Stimulated activated CD4-positive, alpha-beta T cell treated with anti-CD3 and anti-CD28 coated beads, Interleukin-1b, Interleukin-23, amount 100 ng/mL, for 1 hour (primary cell): ENCODE measurements at places on chromosomes 1 and 21.

DNA sequence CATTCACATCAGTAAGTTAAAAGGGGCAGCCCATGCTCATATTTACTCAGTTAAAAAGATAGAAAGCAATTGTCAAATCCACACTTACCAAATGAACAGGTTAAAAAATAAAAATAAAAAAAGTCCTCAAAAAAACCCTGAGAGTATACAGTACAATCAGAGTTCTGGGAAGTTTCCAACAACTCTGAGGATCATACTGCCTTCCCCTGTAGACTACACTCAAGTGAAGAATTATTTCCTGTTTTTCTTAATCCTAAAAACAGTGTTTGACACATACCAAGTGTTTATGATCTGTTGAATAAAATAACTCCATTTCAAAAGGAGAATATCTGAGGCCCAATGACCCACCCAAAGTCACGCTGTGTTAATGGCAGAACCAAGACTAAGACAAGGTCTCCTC lies 61.8 kb downstream of the INTS7 start:
- no peak for DNase-seq

- no peak for DNase-seq
Measured at GRCh38 chr1:112439592-112439991, 43.6 kb downstream of the CTTNBP2NL start.

DNA sequence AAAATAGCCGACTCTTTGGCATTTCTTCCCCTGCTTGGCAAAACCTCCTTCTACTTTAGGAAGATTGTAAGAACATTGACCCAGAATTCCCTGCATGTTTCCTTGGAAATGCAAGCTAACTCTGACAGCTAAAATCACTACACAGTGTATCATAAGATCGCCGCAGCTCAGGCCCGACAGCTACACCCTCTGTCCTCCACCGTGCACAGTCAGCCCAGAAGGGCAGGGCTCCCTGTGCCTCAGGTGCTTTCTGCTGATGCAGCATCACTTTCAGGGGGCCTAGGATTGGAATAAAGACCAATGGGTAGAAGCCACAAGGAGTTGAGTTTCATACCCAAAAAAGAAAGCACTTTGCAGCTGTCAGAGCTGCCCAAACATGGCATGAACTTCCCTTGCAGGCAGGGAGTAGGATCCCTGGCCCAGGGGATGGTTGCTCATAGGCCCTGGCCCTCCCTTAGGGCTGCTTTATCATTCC lies 145.3 kb downstream of the SEC16B start:
- DNase-seq, result no peak

GRCh38 chr21:45640001-45640887 lies 3.3 kb upstream of the PCBP3 start:
- no peak for DNase-seq

DNA sequence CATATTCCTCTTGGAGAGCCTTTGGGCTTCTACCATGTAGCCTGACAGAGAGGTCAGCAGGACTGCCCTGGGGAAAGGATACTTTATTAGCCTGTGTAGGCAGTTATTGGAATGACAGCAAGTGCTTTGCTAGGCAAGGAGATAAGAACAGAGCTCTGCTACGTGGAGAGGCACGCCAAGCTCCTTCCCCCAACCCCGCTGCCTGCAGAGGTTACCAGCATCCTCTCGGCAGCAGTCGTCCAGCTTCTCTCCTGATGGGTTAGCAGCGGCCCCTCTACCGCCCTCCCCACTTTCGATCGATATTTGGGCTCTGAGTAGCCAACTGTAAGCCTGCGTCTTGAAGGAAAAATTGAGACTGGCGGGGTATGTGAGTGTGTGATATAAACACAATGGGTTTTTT lies 122.3 kb downstream of the DHRS3 start:
- no peak for DNase-seq

DNA sequence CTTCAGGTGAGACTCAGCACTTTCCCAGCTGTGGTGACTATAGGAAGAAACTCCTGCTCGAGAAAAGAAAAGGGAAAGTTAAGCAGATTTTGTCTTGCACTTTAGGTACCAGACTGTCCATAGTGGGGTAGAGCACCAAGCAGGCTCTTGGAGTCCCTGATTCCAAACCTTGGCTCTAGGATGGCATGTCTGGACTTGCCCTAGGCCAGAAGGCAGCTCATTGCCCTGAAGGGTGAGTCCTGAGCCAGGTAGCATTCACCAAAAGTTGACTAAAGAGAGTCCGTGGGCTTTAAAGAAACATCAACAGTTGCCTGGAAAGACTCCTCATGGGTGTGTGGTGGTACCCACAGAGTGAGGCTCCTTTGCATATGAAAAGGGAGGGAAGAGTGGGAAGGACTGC lies 145.2 kb upstream of the SNX7 start:
- DNase-seq, result no peak

DNA sequence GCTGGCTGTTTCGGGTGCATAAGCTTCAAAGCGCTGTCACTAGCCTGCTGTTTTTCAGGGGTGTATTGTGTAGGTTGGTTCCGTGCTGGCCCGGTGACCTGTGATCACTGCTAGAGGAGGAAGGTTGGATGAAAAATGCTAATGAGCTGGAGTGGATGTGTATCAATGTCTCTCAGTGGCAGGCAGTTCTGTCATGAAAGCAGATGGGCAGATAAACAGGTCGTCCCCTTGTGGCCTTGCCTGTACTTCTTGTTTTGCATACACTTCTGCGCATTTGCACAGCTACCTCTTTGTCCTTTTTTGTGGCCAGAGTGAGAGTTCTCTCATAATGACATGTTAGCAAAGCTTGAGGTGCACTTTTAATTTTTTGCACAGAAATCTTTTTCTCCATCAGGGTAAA lies 2.9 kb downstream of the SELENON start:
- DNase-seq, result no peak

DNA sequence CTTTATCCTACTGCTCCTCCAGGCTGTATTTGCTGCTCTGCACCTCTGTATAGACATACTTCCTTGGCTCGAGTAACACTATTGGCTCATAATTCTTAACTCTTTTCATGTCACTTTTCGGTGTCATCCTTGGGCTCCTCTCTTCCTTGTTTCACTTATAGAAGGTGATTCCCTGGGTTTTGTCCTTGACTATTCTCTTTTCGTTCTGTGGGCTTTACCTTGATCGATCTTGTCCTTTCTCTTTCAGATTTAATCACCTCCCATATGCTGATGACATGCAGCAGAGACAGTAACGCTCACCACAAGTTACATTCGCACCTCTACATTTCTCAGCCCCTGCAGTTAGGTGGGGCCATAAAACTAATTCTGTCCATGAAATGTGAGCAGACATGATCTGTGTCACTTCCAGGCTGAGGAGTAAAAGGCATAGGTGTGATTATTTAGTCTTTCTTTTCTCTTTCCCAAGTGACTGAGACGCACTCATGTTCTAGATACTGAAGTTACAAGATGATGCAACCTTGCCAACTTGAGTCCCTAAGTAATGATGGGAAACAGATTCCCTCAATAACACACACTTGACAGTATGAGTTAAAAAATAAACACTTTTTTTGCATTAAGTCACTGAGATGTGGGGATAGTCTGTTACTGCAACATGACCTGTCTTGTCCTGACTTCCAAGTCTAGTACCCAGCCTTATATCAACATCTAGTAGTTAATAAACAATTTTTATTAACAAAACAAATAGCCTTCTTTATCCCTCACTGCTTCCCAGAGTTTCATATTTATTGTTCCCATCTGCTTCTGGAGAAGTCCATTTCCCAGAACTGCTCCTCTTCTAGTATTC lies 49.9 kb upstream of the HAO2 start:
- no peak for DNase-seq

DNA sequence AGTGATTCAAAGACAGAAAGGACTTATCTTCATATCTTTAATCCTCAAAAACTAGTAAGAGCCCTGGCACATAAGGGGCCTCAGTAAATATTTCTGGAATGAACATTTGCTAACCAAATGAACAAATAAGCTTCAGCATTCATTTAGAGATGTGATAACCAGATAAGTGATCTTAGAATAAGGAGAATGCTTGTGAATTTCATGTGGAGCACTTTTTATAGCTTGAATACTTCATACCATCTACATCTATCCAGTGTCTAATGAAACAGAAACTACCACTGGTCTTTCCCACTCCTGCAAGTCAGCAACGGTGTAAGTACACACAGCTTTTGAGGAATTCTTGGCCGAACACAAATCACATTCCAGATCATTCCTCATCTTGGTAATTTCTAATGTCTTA lies 38.5 kb downstream of the EDEM3 start:
- DNase-seq, result no peak

DNA sequence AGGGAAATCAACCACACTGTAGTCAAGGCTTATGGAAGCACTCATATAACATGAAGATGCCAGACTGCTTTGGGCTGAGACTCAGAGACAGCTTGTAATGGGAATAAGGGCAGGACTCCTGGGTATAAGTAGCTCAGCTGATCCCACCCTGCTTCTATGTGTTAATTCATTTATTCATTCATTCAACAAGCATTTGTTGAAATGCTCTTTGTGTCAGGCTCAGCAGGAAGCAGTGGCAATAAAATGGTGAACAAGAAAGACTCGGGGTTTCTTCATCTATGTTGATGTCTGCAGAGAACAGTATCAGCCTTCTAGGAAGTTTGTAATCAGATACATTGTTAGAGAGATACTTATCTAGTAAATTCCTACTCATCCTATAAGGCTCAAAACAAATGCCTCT lies 145.5 kb upstream of the DMRTA2 start:
- DNase-seq, result no peak

DNA sequence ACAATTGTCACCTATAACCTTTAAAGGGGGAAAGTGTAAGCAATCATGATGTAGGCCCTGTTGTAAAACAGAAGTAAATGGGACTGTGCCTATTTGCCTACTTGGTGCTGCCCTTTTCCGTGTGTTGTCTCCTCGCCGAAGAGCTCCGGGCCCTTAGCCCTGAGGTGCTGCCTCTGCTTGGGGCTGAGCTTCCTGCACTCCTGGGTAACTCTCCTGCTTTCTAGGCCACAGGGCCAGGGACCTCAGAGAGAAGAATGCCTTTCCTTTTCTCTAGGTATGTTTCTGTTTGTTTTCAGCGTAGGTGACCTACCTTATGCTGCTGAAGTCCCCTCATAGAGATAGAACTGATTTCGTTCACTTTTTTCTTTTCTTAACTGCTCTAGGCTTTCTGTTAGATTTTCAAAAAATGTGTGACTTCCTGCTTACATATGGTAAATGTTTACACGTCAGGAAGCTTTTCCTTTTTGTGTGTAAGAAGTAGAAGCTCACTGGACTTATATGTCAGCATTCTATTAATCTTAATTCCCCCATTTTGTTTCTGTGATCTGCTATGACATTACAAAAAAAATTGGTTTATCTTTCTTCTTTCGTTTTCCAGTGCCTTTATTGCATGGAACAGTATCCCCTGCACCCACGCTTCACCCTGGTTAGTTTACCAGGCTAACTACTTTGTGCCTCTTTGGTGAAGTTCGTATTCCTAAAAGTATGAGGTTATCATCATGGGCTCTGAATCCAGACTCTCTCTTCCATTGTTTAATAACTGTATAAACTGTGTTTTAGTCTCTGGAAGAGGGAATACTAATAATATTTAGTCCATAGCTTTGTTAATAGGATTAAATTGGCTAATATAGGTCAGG lies 61.7 kb downstream of the ITSN1 start:
- DNase-seq, result no peak

DNA sequence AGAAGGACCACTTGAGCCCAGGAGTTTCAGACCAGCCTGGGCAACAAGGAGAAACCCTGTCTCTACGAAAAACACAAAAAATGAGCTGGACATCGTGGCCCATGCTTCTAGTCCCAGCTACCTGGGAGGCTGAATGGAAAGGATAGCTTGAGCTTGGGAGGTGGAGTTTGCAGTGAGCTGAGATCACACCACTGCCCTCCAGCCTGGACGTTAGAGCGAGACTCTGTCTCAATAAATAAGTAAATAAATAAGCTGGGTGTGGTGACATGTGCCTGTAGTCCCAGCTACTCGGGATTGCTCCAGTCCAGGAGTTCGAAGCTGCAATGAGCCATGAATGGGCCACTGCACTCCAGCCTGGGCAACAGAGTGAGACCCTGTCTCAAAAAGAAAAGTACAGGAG lies 3.6 kb downstream of the AKR1A1 start:
- no peak for DNase-seq

- DNase-seq, result no peak
Measured at GRCh38 chr1:33082575-33083108, 1.7 kb downstream of the AZIN2 start.
